ENCODE measurements at places on chromosomes 5 and 9.

GRCh38 chr9:112012026-112012902, 115.7 kb downstream of the UGCG start:
- DNase-seq: peak; percentile 90

DNA sequence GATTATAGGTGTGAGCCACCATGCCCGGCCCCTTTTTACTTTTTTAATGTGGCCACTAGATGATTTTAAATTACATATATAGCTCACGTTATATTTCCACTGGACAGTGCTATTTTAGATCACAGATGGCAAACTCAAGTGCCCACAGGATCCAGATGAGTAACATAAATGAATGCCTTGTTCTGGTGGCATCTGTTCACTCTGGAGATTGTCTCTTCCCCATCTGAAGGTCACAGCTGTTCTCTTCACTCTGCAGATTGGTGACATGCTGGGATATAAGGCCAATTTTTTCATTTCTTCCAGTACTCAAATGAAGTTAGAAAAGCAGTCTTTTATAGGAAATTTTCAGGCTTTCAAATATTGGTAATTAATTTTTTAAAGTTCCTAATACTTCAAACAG, 160.1 kb downstream of the DOCK8 start:
- DNase-seq: no peak

GRCh38 chr9:131620764-131621520, 75.6 kb downstream of the PRRT1B start:
- peak; percentile 34 for DNase-seq

- DNase-seq: no peak
Observed at GRCh38 chr5:149684371-149684770, 45.7 kb upstream of the PPARGC1B start.

DNA sequence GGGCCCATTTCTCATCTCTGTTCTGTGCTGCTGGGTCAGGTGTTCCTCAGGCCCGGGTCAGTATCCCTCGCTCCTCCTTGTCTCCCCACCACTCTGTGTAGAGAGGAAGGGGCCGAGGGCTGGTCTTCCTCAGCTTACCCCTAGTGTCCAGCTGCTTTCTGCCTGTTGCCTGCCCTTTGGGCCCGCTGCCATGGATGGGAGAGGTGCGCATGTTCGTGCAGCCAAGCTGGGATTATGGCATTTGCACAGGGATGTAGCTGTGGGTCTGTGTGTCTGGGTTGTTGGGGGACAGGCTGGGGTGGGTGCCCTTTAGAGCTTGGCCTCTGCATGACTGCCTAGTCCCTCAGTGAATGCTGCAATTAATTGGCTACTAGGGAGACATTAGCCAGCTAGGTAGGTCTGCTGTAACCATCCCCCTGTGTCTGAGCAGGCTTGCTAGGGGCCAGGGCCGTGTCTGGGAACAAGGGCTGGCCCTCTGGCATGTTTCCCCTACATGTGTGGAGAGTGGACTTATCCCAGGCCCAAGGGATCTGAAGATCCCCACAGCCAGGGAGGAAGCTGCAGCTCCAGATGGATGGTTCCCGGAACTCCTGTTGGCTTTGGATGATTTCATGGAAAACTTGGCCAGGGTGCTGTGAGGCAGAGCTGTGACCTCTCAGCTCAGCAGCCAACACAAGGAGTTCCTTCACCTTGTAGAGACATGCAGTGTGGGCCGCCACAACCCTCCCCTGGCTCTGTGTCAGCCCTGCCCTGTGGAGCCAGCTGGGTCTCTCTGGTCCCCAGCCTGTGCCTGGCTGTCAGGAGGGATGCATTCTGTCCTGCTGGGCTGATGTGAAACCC, 161.9 kb downstream of the MACROH2A1 start:
- no peak for DNase-seq

DNA sequence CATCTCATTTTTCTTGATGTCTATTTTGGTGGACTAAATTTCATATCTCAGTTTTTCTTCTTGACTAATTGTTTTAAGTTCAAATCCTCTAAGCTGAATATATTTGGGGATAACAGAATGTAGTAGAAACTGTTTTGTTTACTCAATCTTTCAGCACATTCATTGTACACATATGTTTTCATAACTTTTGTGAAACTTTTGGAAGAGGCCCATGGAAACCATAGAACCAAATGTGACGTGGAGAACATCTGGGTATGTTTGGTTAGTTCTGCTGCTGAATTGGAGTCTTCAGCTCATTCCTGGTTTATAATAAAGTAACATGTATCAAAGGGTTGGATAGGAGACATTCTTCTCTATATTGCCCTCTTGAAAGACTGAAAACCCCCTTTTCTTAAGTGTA, 88.4 kb downstream of the CCDC171 start:
- DNase-seq: no peak

GRCh38 chr5:39169081-39169480, 50.3 kb downstream of the FYB1 start:
- no peak for DNase-seq

- no peak for DNase-seq
Observed at GRCh38 chr5:162573758-162574157, 506.2 kb downstream of the GABRG2 start.

- no peak for DNase-seq
Observed at GRCh38 chr5:129971714-129972113, 67.4 kb downstream of the CHSY3 start.

DNA sequence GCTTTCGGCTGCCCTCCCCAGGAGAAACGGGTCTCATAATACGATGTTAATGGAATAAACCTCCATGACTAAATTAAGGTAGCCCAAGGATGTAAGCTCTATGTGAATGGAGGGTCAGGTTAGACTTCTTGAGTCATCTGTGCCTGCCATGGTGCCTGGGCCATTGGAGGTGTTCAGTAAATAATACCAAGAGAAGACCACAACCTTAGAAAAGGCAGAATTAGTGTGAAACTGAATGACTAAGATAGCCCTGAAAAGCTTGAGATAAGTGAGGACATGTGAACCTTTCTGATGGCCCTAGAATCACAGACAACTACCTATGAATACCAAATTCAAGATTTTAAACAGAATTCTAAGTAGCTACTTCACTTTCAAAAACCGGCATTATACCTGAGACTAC, 160.6 kb downstream of the KIAA0825 start:
- DNase-seq: no peak

DNA sequence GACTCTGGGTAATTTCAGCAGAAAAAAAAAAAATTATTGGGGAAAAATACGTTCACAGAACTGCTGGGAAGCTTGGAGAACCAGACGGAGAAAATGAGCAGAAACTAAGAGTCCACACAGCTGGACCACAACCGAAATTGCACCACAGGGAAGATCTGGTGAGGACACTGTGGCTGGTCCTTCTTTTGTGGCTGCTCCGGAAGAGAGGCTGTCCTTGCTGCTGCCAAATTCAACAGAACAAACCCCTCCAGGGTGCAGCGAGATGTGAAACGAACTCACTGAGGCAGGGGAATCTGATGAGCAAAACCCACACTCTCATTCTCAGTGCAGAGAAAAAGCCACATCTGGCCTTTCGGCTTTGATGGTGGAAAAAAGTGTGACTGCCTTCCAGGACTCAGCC, 200.0 kb downstream of the ACTL7B start:
- no peak for DNase-seq

DNA sequence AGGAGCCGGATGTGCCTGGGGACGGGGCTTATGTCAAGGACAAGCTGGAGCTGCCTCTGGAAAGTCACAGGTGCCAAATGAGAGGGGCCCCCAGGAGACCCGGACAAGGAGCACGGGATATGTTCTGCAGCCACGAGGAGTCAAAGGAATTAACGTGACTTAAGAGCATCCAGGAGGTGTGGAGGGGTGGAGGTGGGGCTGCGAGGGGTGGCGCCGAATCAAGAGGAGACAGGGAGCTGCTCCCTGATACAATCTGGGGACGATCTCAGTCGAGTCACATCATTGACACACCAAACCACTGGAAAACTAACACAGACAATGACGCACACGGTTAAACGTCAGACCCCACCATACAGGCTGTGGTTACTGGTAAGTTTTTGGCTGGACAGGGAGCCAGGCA, 10.4 kb downstream of the CCDC127 start:
- no peak for DNase-seq

DNA sequence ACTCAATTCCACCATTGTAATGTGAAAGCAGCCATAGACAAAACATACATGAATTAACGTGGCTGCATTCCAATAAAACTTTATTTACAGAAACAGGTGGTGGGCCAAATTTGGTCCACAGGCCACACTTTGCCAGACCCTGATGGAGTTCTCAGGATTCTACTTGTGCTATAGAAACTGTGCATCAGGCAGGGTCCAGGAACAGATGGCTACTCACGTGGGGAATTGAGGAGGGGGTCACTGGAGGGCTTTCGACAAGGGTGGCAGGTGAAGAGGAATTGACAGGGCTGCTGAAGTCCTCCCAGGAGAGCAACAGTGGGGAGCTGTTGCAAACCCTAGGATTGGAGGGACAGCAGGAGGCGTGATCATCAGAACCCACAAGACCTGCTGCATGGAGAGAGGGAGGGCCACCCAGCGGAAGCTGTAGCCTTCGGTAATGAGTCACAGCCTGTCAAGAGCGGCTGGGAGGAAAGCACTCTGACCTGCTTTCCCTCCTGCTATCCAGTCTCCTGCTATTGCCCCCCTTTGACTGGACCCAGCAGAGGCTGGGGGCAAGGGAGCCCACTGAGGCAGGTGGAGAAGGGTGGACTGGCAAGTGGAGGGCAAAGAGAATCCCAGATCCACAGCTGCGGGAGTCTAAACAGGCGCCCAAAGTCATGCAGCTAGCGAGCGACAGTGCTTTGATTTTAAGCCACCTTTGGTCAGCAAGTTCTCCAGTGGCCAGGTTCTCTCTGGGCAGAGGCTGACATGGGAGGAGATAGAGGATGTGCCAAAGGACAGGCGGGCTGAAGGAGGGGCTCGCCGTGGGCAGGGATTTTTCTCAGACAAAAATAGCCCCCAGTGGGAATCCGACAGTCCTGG, 138.3 kb upstream of the SMIM23 start:
- DNase-seq: peak; percentile 41

- DNase-seq: no peak
Observed at GRCh38 chr5:151054709-151055108, 26.1 kb downstream of the TNIP1 start.

DNA sequence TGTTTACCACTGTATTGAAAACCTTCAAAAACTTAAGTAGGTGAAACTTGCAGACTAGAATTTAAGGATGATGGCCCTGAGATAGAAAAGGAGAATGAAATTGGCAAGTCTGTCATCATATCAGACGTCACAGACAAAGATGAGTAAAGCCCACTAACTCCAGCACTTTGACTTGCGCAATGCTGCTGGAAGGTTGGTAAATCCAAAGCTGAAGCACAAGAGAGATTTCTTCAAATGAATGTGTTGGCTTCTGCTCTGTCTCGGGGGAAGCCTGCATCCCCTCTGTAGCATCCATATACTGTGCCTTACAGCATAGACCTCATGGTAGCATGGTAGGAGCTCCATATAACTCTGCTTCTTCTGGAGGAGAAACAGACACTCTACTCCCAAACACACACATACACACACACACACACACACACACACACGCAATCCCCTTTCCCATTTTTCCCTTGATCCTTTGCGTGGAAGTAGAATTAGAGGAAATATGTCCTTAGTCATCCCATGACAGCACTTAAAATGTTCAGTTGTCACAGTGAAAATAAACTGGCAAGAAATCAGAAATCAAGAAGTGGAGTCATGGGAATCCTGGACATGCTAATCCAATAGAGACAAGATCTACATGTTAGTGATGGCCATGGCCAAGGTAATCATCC, 241.5 kb downstream of the NR3C1 start:
- peak; percentile 90 for DNase-seq

- DNase-seq: no peak
Observed at GRCh38 chr9:91059713-91060112, 258.1 kb downstream of the SYK start.

- no peak for DNase-seq
Observed at GRCh38 chr9:127720031-127720864, 4.4 kb downstream of the TTC16 start.

DNA sequence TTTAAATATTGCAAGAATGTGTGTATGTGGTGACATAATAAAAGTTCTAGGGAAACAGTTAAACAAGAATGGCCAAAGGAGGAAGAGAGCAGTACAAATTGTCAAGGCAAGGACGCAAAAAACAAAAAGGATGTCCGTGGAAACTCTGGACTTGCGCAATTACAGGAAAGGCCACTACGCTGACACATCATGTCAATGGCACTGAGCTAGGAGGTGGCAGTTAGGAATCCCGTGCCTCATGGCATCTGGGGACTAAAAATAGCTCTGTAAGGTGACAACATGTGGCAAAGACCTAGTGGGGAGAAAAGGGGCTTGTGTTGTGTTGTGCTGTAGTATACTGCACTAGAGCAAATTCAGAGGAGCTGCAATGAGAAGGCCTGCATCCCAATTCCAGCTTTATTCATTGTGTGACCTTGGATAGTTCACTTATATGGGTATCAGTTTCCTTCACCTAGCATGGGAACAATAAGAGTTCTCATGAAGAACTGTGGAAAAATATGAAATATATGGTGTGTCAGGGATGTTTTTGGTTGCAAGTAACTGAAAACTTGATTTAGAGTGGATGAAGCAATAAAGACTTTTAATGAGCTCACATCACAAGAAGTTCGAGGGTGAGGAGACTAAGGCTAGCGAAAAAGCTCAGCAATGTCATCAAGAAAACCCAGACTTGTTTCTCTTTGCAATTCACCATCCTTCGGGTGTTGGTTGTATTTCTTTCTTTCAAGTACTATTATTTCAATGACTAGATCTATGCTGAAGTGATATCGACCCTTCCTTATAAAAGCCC, 124.1 kb upstream of the STC2 start:
- DNase-seq: peak; percentile 93

DNA sequence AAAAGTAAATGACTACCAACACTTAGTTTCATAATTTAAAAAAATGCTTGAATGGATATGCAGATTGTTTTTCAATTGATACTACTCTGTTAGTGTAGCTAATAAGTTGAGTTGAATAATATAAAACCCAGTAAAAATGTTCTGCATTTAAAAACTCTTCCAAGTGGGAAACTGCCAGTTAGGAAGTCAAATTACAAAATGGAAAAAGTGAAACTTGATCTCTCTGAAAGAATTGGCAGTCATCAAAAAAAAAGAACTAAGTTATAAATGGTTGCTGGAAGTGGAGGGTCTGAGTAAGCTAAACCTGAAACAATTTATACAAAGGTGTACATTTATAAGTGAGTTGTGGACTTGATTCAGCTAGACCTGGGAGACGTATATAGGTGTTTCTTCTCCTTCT, 52.4 kb downstream of the VCAN start:
- no peak for DNase-seq

- DNase-seq: peak; percentile 50
Observed at GRCh38 chr9:92716557-92716956, 46.6 kb upstream of the IPPK start.

DNA sequence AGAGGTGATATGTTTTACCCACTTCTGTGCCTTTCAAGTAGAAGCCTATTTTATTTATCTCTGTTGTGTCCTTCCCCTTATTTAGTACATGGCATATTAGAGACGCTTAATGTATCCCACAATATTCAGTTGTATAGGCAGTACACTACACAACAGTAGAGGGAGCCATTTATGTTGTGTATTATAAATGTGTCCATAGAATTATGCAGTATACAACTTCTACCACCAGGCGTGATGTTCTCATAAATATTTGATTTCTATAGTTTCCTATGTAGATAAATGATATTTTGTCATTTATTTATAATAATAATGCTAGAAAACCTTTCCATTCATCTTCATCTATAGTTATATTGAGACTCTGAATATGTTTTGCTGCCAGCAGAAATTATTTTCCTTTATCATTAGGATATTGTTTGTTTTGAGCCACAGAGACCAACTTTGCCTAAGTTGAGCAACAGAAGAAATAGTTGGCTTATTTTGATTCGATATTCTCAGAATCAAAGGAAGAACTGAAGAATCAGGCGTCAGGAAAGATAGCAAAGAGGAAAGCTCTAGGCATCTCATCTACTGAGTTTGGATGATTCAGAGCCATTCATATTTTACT, 81.7 kb downstream of the ADAMTS19 start:
- DNase-seq: no peak

- no peak for DNase-seq
Observed at GRCh38 chr5:36180556-36181350, 28.8 kb downstream of the SKP2 start.
